SHP77 treated with DMSO at 0.1 percent for 48 hours (cell line): ENCODE measurements at places on chromosomes 4 and X.

DNA sequence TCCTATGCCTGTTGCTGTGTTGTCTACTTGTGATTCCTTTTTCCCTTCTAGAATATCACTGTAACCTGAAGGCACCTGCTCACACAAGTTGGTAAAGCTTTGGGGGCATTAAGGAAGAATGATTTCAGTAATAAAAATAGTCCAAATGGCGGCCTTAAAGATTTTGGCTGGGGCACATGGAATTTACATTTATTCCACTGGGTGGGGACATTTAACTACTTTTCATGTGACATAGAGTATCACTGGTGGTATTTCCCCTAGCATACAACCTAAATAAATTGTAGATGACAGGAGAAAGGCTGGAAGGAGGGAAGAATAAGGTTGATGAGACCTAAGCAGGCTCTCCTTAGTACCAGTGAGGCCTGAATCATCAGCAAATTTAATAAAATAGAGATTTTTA is 121.8 kb upstream of the EDA2R start:
- no peak for DNase-seq

- DNase-seq: no peak
Observed at GRCh38 chrX:115311601-115312001, 22.1 kb downstream of the LUZP4 start.

DNA sequence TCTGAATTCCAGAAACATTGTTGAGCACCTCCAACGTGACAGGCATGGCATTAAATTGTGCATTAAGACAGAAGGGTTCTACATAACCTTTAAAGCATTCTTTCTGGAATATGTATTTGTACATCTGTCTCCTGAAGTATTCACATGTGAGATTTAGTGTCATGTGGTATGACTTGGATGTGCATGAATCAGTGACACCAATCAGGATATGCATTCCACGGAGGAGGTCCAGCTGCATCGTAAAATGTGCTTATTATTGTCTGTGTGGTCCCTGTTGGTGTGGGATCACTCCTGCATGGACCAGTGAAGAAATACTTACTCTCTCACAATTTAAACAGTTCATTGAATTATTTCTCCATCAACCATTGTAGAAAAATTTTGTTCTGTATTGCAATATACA is 149.0 kb downstream of the MID1 start:
- DNase-seq: no peak

GRCh38 chr4:997375-998071 is 4.3 kb upstream of the SLC26A1 start:
- no peak for DNase-seq

GRCh38 chr4:155441475-155441874 is 64.7 kb upstream of the MAP9 start:
- DNase-seq: no peak

- DNase-seq: no peak
Observed at GRCh38 chr4:88697141-88697540, 488 bp downstream of the NAP1L5 start.

GRCh38 chrX:55522596-55523276 is 33.1 kb upstream of the USP51 start:
- no peak for DNase-seq

DNA sequence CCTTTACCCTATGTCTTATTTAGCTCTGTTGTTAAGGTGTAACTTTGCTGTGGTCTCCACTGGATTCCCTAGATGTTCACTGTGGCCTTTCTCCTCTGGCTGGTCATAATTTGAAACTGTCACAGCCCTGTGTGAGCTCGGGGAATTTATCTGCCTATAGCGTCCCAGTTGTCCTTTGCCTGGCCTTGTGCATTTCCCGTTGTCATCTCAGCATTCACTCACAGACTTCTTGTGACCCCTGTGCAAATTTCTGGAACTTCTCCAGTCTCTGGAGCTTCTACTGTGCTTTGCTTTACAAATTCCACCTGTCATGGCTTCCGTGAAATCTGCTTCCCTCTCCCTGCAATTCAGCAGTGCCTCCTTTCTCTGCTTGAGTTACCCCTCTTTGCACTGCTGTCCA is 106.7 kb downstream of the WWC2 start:
- DNase-seq: no peak

GRCh38 chr4:9808077-9808476 is 26.6 kb downstream of the DRD5 start:
- DNase-seq: no peak

DNA sequence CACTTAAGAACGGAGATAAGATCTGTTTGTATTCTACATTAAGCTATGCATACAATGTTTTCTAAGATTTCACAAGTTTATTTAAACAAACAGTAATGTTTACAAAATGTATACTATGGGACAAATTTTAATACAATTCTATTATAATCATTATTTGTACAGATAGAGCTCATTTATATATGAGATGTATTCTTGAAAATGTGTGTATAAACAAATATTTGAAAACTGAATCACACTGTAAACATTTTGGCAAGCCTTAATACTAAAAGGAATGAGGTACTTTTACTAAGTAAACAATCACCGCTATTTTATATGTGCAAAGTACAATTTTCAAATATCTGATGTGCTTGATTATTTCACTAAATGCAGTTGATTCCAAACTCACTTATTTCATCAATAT is 119.2 kb upstream of the MAB21L2 start:
- DNase-seq: no peak

DNA sequence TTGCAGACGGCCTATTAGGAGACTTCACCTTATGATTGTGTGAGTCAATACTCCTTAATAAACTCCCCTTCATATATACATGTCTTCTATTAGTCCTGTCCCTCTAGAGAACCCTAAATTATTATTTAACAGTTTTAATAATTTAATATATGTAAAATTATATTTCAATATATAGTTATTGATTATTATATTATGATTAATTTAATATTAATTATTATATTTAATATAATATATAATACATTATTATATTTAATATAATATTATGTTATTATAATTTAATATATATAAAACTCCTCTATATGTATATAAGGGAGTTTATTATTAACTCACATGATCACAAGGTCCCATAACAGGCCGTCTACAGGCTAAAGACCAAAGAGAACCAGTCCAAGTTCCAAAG is 533.2 kb downstream of the ARAP2 start:
- DNase-seq: no peak

- DNase-seq: peak; percentile 37
Observed at GRCh38 chrX:57528670-57529255, 63.0 kb upstream of the ZXDB start.

GRCh38 chrX:41946235-41946634 is 22.9 kb upstream of the CASK start:
- DNase-seq: no peak

- no peak for DNase-seq
Observed at GRCh38 chrX:25154168-25154567, 138.4 kb upstream of the ARX start.

- no peak for DNase-seq
Observed at GRCh38 chrX:68049466-68049865, 383.8 kb downstream of the OPHN1 start.

DNA sequence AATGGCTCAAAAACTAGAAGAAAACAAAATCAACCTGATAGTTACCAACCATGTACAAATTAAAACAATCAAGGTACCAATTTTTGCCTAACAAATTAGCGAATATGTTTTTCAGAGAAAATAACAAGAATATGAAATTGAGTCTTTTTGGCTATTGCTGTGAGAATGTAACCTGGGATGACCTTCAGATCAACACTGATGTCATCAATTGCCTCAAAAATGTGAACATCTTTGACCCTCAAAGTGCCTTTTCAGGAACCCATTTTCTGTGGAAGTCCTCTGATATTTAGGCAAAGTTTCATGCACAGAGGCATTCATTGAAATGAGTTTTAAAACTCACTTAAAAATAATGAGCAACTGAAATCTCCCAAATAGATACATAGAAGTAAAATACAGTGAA is 6.1 kb downstream of the RELL1 start:
- no peak for DNase-seq

DNA sequence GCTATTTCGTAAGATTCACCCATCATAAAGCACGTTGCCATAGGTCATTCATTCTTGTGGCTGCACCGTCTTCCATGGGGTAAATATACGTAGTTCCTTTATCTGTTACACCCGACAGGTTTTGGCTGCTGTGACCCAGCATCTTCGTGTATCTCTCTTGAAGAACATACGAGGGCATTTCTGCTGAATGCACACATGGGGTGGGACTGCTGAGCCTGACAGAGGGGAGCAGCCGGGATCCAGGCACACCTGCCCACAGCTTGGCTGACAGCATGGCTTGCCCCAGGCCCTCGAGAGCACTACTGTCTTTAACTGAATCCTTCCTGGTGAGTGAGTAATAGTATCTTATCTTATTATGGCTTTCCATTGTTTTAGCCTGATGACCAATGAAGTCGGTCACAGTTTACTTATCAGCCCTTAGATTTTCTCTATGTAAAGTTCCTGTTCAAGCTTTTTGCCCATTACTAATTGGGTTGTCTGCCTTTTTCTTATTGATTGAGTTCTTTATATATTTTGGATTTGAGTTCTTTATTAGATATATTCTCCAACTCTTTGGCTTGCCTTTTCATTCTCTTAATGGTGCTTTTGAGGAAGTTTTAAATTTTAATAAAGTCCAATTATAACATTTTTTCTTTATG is 45.0 kb upstream of the MXD4 start:
- no peak for DNase-seq

DNA sequence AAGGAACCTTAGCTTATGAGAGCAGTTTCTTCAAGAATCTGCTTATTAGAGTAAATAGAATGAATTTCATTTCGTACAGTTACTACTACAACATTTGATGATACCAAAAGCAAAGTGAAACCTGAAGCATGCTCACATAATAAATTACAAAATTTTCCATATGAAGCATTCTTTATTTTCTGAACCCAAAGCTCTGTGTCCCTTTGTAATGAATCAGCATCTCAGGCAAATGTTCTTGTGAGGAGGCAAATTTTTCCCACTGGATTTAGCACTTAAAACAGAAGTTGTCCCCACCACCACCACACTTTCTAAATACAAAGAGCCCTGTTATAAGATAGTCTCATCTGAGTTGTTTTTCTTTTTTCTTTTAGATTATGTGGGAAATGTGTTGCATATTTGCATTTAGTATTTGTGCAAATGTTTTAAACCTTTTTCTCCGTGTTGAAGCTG is 70.7 kb upstream of the NFKB1 start:
- no peak for DNase-seq

GRCh38 chr4:98905839-98906238 is 23.1 kb downstream of the EIF4E start:
- DNase-seq: no peak

GRCh38 chr4:139609647-139610046 is 53.6 kb upstream of the SETD7 start:
- no peak for DNase-seq

GRCh38 chr4:162782096-162782777 is 384.5 kb downstream of the NAF1 start:
- no peak for DNase-seq

DNA sequence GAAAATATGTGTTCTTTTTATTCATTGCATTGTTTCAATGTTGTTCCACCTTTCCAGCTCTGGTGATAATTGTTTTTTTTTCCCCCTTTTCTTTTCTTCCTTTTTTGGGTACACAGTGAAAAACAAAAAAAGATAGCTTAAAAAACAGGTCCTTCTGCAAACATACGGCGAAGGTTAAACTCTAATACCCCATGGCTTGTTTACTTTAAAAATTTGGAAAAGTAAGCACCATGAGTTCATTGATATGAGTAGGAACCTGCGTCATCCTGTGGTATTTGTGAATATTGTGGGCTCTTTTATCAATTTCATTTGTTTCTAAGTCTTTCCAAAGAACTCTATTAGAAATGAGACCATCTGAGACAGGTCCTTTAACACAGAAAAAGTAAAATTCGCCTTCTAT is 123.5 kb downstream of the CHRNA9 start:
- DNase-seq: no peak

DNA sequence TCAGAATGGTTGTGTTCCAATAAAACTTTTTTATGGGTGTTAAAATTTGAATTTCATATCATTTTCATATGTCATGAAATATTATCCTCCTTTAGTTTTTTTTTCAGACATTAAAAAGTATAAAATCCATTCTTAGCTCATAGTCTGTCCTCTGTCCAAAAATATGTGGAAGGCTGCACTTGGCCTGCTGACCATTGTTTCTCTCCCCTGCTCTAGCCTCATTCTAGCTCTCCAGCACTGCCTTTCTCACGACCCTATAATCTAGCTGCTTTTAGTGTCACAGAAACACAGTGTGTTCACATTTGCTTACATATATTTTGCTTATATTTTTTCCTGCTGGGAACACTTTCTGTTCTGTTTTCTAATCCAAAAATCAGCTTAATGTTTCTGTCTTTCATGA is 165.0 kb upstream of the ANK2 start:
- no peak for DNase-seq

GRCh38 chrX:30910124-30910860 is 21.2 kb upstream of the TAB3 start:
- DNase-seq: no peak

DNA sequence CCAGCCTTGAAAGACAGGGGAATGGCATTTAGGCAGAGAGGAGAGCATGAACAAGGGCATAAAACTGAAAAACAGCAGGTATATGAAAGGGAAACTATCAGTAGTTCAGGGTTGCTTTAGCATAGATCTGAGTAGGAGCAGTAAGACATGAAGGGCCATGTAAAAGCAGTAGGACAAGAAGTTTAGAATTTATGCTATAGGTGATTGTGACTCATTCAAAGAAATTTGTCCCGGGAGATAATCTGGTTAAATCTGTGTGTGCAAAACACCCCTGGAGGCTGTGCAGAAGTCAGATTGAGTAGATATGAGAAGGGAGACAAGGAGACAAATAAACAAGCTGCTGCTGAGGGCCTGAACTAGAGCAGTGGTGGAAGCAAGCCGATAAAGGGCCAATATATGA is 109.1 kb upstream of the BMP3 start:
- DNase-seq: no peak

- DNase-seq: no peak
Observed at GRCh38 chr4:123997776-123998449, 601.3 kb downstream of the SPRY1 start.

GRCh38 chr4:169372791-169373190 is 102.0 kb upstream of the SH3RF1 start:
- DNase-seq: no peak

- DNase-seq: no peak
Observed at GRCh38 chr4:127525608-127526007, 107.1 kb upstream of the INTU start.

DNA sequence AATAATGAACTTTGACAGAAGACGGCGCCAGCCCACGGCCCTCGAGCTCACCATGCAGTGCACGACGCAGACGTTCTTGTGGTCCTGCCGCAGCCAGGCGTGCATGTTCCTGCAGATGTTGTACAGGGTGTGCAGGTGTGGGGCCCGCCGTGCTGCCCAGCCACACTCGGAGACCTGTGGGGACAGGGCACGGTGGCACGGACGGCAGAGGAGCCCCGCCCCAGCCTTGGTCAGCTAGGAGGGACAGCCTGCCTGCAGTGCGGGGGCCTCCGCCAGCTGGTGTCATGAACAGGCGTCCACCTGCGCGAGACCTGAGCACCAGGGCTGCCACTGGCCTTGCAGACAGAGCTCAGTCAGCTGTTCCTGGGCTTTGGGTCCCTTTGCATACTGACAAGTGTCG is 49.5 kb downstream of the GAK start:
- no peak for DNase-seq

DNA sequence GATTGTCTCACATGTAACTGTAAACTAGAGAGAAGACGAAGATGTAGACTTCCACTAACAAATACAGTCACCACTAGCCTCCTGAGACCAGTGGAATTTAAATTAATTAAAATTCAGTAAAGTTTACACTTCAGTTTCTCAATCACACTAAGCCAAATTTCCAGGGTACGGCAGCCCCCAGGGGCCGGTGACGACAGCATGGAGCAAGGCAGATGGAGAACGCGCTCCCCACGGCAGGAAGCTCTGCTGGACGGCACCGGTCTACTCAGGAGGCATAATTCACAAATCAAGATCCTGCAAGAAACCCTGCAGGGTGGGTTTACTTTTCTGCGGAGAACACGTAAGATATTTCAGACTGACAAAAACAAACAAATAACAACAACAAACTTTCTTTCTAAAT is 80.7 kb downstream of the FAT1 start:
- DNase-seq: no peak
